ENCODE measurements at places on chromosomes 1 and 21. TPM values are rescaled to one million over a fixed set of nuclear protein-coding genes. Genes with fewer than 3 reads are reported as not detected.

The FAM167B gene
- total RNA-seq, result 0.86 TPM

DNA sequence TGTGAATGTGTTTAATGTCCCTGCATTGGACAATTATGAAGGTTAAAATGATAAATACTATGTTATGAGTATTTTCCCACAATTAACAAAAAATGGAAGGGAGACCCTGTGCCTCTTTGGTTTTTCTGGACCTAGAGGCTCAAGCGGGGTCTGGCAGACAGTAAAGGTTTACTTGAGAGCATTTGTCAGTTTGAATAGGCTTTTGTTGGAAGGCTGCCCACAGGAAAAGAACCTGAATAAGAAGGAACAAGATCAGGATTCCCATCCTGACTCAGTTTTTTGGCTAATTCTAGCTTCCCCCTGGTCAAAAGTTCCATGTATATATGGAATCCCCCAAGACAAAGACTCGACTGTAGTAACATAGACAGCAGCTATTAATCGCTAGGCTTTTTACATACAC is 150.9 kb upstream of the JUN start:
- DNase-seq, result no peak

DNA sequence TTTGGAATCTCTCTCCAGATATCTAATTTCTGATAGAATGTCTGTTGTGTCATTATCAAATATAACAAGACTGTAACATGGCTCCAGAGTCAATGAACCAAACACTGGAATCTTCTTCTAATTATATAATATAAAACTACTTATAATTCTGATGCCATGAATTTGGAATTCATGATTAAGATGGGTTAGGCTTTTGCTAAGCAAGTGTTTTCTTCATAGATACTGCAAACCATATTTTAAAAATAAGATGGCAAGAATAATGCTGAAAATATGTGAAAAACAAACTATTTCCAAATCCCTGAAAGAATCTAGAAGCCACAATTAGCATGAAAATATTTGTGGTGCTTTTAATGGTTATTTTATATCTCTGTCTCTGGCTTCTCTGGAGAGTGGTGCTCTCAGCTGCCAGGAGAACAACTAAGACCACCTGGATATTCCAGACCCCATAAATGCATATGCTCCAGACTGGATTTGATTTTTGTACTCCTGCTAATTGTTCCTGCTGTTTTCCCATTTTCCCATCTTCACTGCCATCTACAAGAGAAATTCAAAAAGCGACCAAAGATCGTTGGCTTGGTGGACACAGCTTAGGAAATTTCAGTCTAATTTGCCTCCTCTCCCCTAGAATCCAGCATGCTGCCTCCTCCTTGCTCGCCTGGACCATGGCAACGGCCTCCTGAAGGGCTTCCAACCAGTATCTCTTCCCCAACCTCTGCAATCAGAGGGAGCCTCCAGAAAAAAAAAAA is 418.9 kb downstream of the SETD4 start:
- no peak for DNase-seq

GRCh38 chr1:59414406-59415133 is 117.7 kb downstream of the FGGY start:
- no peak for DNase-seq
